Left kidney (tissue), 8 donors: ENCODE measurements at places on chromosomes 2 and 18. TPM values are rescaled to one million over a fixed set of nuclear protein-coding genes. Genes with fewer than 3 reads are reported as not detected.

Gene PLGLB1
- polyA plus RNA-seq = 27.6 TPM

Gene VRK2
- polyA plus RNA-seq = 28.2 TPM

Gene SP9
- not detected for polyA plus RNA-seq

Gene NMUR1
- 0.55 TPM for polyA plus RNA-seq

Gene FAM161A
- 32.7 TPM for polyA plus RNA-seq
